ENCODE measurements at places on chromosomes 7 and 10.

- DNase-seq: no peak
Observed at GRCh38 chr10:3877211-3878000, 92.4 kb upstream of the KLF6 start.

- DNase-seq: no peak
Observed at GRCh38 chr10:77513781-77514331, 123.8 kb downstream of the KCNMA1 start.

DNA sequence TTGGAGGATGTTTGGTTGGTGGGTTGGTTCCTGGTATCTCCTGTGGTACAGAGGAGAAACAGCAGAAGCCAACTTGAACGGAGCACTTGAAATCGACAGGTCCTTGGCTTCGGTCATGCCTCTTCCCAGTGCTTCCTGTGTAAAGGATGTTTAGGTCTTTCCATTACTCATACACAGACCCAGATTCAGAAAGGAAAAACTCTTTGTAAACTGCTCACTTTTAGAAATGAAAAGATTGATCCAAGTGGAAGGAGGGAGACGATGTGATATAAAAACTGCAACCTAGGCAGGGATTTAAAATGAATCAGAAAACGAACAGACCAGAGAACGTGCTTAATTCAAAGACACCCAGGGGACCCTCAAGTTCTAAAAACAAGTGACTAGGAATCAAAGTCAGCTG is 338.4 kb downstream of the GALNT17 start:
- no peak for DNase-seq

GRCh38 chr7:71793251-71793650 is 618.9 kb downstream of the CALN1 start:
- DNase-seq: no peak

GRCh38 chr7:1968397-1969111 is 264.2 kb downstream of the MAD1L1 start:
- DNase-seq: no peak

DNA sequence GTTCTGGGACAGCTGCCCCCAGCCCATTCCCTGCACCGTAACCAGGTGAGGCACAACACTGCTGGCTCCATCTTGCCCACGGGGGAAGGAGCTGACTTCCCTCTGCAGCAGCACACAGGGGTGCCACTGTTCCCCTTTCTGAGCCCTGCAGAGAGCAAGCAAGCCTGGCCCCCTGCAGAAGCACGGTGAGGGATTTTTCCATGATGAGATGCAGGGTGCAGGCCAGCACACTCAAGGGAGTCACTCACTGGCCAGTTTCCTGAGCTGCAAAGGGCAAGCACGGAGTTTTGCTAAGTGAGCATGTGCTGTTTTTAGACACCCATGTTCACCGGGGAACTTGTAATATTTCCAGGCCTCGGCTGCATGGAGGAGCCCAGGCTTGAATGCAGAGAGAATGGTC is 176.6 kb downstream of the PIP4K2A start:
- no peak for DNase-seq

- DNase-seq: no peak
Observed at GRCh38 chr7:20260223-20260622, 43.0 kb upstream of the MACC1 start.

DNA sequence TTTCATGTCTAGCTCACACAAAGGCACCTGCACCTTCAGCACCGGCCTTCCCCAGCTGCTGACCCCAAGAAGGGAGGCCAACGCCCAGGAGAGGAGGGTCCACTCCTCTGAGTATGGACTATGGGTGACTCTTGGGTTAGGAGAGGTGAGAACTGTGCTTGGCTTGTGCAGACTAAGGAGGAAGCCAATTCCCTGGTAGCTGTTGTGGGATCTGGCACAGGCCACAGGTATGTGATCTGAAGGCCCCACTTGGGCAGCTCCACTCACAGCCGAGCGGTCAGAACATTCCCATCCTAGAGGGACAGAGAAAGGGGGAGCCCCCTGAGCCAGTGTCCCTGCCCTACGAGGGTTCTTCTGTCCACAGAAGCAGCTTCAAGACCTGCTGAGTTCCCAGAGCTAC is 52.8 kb upstream of the FIGNL1 start:
- no peak for DNase-seq

DNA sequence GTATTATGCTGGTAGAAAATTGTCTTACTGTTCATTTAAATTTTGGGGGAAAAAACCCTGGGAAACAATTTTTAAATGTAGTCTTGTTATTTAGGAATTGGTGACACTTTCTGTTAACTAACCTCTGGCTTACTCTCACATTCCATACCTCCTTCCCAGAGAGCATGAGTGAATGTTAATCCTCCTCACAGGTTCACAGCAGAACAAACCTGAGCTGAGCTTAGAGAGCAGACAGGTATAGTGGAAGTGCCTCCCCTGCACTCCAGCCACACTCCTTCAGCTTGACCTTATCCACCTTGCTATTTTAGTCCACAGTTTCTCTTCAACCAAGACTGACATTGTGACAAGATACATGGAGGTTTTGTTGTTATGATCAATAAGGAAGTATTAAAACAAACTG is 235.9 kb downstream of the FOXP2 start:
- no peak for DNase-seq

- DNase-seq: no peak
Observed at GRCh38 chr10:90858461-90858968, 676 bp upstream of the HTR7 start.

GRCh38 chr7:31311552-31311951 is 29.0 kb downstream of the NEUROD6 start:
- no peak for DNase-seq

DNA sequence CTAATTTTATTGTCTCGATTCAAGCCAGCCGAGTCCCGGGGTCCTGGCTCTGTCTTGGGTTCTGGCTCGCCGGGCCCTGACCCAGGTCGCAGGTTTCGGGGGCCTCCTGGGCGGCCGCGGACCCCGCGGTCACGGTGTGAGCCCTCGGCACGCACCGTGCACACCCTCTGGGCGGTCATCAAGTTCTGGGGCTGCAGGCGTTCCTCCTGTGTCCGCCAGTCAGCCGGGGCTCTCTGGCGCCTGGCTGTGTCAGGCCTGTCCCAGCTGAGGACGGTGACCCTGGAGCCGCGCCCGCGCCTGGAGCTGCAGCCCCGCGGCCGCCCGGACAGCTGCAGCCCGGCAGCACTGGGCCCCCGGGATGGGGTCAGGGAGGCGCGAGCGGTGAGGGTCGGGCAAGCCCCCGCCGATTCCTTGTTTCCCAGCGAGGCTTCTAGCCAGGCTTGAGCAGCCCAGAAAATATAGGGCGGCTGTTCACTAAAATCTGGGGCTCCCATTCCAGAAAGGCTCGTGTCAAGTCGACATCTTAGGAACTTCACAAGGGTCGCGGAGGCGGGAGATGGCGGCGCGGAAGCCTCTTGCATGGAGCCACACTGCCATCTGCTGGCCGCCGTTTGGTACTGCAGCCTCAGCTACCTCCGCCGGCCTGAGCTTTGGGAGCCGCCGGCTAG is 4.2 kb upstream of the HOXA7 start:
- no peak for DNase-seq

- no peak for DNase-seq
Observed at GRCh38 chr7:90850066-90850465, 253.9 kb downstream of the CDK14 start.

- no peak for DNase-seq
Observed at GRCh38 chr7:55100544-55101327, 81.9 kb downstream of the EGFR start.

GRCh38 chr7:37031571-37032257 is 307.4 kb upstream of the AOAH start:
- peak; percentile 97 for DNase-seq

GRCh38 chr10:3867454-3868270 is 82.7 kb upstream of the KLF6 start:
- no peak for DNase-seq

- no peak for DNase-seq
Observed at GRCh38 chr10:62632071-62632809, 172.3 kb upstream of the ADO start.

DNA sequence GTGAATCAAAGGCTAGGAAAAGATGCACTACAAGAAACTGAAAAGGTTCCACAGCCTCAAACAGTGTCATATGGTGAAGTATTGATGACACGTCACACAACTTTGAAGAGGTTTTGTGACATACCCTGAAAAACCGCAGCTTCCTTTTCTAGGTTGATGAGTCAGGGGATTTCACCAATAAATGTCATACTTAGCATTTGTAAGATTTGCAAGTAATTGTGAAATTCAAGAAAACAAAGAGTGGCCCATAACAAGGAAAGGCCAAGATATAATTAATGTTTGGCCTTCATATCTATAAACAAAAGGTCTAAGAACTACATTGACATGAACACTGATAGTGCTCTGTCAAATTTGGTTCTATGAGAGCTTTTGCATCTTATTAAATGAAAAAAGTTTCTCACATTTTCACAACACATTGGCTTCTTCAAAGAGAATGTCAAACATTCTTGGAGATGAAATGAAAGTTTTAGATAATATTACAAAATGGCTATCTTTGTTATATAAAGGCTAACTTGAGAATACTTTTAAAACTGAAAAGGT is 62.0 kb upstream of the NAMPT start:
- DNase-seq: peak; percentile 88

DNA sequence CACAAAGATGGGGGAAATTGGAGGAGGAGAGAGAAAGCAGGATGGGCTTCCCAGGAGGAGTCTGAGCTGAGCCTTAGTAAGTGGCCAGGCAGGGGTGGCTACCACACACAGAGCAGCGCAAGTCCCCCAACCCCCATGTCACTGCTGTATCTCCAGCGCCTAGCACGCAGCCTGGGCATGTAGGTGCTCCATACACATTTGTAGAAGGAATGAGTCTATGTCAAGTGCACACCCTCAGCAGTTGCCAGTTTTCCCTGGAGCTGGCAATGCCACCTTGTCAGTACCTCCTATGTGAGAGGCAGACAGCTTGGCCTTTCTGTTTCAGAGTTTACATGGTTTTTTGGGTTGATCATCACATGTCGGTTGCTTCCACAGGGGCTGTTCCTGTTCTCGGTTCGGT is 116.1 kb downstream of the CLEC2L start:
- no peak for DNase-seq

- no peak for DNase-seq
Observed at GRCh38 chr10:80526742-80527141, 11.0 kb upstream of the SH2D4B start.

GRCh38 chr7:98778421-98778820 is 91.4 kb downstream of the TMEM130 start:
- no peak for DNase-seq

GRCh38 chr7:127504715-127505114 is 80.7 kb downstream of the GCC1 start:
- DNase-seq: no peak

DNA sequence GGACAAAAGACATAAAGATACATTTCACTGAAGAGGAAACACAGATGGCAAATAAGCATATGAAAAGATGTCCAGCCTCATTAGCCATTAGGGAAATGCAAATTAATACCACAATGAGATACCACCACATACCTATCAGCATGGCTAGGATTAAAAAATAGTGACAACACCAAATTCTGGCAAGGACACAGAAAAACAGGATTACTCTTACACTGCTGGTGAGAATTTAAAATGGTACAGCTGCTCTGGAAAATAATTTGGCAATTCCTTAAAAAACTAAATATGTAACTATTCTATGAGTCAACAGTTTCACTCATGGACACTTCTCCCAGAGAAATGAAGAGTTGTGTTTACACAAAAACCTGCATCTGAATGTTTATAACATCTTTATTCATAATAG is 121.1 kb downstream of the C10orf90 start:
- DNase-seq: no peak

DNA sequence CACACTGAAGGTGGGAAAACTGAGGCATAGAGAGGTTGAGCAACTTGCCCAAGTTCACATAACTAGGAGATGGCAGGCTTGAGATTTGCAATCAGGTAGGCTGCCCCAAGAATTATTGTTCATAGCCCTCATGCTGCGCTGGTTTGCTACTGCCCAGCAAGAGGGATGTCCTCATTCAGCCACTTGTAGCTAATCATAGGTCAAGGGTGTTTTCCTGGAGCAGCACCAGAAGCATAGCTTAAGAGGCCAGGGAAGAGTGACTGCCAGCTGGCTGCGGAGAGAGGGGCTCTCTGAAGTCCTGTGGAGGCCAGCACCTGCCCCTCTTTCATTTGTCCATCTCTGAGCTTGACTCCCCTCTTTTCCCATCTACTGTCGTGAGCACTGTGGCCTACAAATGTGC is 15.0 kb downstream of the CDHR3 start:
- no peak for DNase-seq

- DNase-seq: no peak
Observed at GRCh38 chr7:3218411-3219225, 82.4 kb upstream of the SDK1 start.

DNA sequence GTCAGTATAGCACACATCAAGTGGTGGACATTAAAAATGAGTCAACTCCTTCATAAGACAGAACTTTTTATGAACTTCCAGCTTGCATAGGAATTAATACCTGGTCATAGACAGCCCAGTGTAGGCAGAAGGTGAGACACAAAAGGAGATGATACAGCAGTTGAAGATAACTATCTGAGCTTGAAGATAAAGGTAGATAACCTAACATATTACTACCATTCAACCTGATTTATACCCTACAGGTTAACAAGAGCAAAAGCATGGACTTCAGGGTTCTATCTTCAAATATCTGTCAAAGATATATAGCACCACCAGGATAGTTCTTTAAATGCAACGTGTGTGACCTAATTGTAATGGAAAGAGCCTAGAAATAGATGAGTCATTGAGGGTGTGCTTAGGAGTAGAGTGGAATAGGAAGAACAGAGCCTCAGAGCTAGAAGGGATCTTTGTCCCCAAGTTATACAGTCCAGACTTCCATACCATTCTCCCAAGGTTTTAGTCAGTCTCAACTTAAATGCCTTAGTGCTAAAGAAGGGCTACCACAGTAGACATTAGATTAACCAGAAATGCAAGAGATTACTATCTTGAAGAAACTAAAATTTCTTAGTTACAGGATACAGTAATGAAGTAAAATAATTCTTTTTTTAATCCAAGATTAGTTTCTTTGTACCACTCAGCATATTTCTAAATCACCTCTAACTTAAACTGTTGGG is 9.2 kb downstream of the ZNF800 start:
- DNase-seq: no peak

DNA sequence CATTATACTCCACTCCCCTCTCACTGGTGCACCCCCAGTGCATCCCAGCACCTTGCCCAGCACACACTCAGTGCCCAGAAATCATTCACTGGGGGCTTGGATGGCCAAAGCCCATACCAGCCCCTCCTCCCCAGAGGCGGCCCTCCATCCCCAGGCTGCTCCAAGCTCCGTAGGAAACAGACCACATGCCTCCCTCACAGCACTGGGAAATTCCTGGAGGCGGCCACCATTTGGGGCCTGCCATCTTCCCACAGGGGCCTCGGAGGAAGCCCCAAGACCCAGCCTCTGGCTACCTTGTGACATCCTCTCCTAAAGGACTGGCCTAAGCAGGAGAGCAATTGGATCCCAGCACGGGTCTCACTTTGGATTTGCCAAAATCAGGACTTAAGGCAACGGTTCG is 49.7 kb downstream of the FOXL3 start:
- no peak for DNase-seq

DNA sequence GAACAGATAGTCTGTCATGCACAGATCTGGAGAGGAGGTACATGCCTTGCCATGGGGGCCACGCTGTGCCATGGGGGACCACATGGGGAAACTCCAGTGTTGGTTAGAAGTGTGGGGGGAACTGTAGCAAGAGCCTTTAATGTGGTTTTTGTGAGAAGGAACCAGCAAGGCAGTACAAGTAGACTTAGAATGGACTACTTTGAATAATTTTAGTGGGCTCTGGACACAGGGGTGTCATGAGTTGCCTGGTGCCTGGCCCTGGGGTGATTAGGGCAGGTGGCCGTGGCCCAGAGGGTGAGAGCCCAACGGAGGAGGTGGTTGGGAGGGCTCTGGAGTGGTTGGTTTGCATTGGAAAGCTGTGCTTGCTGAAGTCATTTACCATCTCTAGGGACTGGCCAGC is 77.2 kb downstream of the CXCL12 start:
- DNase-seq: no peak

Measured in epithelial cell of prostate (primary cell).